ENCODE measurements at places on chromosomes 4 and X. TPM values are rescaled to one million over a fixed set of nuclear protein-coding genes. Genes with fewer than 3 reads are reported as not detected.

- no peak for DNase-seq
Measured at GRCh38 chr4:70687392-70687791, 940 bp upstream of the UTP3 start.

Gene CSN1S1
- not detected for total RNA-seq

Gene USP17L29
- total RNA-seq: not detected

Gene ODAPH
- total RNA-seq: not detected

Gene TMEM255A
- 3.3 TPM for total RNA-seq

Gene LRIT3
- total RNA-seq: 0.09 TPM
